ENCODE measurements at places on chromosomes 7 and 10. TPM values are rescaled to one million over a fixed set of nuclear protein-coding genes. Genes with fewer than 3 reads are reported as not detected.
A peak's percentile ranks its signal among the peaks of the same experiment; 100 is the strongest.

The SVOPL gene
- total RNA-seq, result 0.31 TPM

DNA sequence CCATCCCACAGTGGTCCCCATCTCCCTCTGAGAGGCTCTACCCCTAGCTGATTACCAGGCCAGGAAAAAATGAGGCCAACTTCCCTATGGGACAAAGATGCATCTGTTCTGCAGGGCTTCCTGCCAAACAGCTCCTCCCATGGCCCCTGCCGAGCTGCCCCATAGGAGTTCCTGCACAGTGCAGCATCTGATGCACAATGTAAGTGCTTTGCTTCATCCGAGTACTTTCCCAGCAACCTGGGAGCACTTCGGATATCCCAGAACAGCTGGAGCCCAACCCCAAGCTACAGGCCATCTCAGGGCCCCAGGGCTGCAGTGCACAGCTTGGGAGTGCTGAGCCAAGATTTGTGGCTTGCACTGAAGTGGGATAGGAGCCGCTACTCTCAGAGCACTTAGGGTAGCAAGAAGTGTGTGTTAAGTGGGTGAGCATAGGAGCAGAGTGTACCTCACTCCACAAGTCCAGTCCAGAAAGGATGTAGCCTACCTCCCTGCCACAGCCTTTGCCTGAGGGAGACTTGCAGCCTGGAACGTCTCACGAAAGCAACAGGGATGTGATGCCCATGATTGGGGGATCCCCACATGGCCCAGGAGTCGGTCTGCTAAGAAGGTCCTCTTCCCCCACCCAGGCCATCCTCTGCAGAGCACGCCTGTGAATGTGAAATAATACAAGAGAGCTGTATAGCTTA lies 209.6 kb upstream of the VWC2 start:
- no peak for ATAC-seq

The APBB1IP gene
- not detected for total RNA-seq

DNA sequence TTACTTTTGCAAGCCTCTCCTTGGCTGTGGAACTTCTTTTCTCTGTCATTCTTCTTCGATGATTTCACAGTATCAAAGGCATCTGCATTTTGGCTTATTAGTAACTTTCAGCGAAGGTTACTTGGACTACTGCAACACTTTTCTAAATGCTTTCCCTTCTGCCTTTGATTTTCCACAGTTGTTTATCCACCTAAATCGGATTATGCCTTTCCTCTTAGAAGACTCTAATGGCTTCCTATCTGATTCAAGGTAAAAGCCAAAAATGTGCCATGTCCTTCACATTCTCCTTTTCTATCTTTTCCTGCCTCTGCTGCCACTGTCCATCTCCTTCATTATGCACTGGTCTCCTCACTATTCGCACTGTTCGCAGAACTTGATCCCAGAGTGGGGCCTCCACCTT lies 1606.3 kb upstream of the LRRTM3 start:
- ATAC-seq, result no peak

GRCh38 chr10:119555178-119555784 lies 12.8 kb upstream of the RGS10 start:
- no peak for ATAC-seq

DNA sequence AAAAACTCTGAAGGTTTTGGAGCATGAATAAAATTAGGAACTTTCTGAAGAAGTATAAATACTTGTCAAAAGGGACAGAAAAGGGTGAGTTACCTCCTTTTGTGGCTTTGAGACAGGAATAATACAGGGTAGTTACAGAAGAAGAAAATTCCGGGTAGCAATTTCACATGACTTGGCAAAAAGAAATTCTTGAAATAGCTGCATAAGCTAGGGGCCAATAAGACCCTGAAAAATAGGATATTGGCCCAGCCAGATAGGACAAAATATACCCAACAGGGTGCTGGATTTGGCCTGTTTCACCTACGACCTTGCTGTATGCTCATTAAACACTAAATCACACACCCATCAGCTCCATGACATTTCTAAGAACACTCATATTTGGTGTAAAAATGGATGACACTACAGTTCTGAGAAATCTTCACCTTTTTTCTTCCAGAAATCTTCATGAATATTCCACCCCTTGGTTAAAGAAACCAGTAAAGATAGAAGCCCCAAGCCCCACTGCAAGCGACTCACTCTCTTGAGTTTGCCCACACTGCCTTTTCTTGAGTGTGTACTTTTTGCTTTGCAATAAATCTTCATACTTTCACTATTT lies 362.7 kb downstream of the SEMA3D start:
- no peak for ATAC-seq

DNA sequence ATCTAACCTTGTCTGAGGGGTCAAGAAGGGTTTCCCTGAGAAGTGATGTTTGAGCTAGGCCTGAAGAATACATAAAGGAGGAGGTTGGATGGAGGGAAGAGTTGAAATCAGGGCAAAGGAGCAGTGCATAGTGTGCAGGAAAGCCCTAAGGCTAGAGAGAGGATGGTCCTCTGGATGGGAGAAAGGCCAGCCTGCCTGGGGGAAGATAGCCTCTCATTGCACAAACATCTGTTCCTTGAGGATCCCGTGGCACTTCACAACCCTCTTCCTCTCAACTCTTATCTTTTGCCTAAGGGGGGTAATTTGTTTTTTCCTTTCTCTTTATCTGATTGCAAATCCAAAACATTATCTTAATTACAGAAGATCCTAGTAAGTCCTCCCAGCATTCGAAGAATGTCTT lies 35.7 kb downstream of the STAMBPL1 start:
- ATAC-seq, result no peak

The PDZD7 gene
- total RNA-seq, result 6.9 TPM

DNA sequence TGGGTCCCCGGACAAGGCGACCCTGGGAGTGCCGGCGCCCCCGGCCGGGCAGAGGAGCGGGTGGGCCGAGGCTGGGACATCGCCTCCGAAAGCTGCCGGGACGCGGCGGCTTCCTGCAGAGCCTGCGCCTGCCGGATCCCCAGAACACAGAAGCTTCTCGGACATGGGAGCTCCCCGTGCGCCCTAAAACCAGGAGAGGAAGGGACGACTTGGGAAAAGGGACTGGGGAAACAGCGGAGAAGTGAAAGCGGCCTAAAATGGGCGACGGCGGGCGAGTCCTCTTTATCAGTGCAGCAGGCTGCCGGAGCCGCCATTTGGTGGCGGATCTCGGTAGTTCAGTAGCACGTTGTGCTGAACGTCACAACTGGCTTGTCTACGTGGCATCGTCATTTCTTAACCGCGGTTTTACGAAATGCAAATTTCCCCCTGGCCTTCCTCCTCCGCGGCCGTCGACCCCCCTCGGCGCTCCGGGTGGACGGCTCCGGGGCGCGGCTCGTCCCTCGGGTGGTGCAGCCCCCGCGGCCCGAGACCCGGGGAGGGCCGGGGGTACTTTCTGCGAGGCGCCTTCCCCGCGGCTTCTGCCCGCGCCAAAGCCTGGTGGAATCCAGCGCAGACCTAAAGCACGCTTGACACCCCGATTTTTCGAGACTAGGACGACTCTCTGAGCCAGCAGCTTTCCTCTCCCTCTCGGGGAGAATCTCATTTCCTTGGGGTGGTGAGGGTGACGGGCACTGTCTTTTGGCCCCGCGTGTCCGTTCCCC lies 9.9 kb upstream of the SPAG6 start:
- ATAC-seq, result peak; percentile 43

- peak; percentile 36 for ATAC-seq
Measured at GRCh38 chr7:47625861-47626715, 44.2 kb upstream of the TNS3 start.

The CYP26C1 gene
- total RNA-seq, result 0.15 TPM

The HABP2 gene
- total RNA-seq, result 0.25 TPM

DNA sequence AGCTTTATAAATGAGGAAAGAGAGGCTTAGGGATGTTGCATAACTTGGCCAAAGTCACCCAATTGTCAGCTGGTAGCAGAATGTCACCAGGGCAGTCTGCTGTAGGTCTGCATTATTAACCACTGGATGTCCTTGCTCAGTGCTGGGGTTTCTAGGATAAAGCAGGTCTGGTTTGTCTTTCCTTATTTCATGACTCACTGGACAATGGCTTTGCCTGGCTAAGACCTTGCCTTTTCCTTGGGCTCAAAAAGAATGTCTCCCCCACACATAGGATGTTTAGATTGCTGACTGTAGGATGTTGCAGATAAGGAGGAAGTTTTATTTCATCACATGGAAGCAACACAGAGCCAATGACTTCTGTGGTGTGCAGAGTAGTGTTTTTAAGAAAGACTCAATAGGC lies 29.4 kb downstream of the WDFY4 start:
- no peak for ATAC-seq

The CAMK1D gene
- total RNA-seq, result 5.6 TPM

- ATAC-seq, result no peak
Measured at GRCh38 chr10:62233356-62234076, 35.1 kb downstream of the RTKN2 start.

- no peak for ATAC-seq
Measured at GRCh38 chr10:33257439-33258080, 76.9 kb downstream of the NRP1 start.

DNA sequence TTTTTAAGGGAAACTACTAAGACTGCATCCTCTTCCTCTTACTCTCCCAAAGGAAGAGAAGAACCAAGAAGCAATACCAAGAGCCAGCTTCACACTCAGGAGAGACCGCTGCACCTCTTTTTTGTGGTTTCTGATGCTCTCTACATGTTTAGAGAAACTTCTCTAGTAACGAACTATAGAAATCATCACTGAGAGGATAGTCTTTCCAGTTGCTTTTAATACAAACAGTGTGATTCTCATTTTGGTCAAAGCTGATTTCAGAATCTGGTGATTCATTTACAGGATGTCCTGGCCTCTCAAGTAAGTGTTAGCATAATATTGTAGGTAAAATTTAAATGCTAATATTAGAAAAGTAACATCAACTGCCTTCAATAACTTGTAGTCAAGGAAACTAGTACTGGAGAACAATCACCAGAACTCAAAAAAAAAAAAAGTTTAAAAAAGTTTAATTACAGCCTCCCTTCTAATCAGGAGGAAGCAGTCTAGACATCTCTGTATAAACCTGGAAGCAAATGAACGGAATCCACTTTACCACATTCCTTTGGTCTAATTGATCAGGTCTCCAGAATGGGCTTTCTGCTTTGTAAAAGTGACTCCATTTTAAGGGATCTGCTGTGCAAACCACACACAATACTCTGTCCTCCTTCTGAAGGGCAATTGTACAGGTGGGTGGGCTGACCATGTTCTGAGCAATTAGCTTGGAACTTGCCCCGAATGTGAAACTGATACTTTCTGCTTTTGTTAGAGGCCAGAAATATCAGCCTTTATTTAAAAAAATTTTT lies 3.0 kb downstream of the LAMB1 start:
- no peak for ATAC-seq

DNA sequence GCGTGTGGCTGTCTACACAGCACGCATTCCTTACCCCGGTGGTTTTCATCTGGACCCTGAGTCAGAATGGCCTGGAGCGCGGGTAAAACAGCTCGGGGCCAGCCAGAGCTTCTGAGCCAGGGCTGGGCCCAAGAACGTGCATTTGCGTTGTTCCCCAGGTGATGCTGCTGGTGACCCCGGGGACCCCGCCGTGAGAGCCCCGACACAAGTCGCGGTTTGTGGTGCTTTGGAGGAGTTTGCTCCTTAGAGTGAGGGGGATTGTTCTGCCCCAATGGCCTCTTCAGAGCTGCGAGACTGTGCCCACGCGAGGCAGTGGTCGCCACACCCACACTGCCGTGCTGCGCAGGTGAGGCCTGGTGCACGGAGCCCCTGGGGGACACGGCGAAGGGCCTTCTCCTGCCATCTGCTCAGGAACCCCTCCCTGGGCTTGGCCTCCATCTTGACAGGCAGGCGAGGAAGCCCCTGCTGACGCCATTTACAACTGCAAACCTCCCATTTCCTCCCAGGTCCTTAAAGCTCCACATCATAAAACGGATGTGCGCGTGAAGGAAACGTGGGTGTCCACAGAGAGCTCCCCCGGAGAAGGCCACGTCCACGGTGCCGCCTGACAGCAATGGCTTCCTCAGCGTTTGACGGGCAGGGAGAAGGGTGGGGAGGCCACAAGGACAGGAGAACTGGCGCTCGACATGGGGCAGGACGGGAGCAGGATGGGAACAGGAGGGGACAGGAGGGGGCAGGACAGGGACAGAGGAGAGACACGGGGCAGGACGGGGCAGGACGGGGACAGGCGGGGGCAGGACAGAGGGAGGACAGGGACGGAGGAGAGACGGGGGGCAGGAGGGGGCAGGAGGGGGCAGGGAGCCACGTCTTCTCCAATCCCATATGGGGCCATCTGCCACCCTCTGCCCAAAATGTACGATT lies 477.2 kb downstream of the DNAJB6 start:
- no peak for ATAC-seq

GRCh38 chr7:100358857-100359212 lies 918 bp downstream of the PILRB start:
- no peak for ATAC-seq

- no peak for ATAC-seq
Measured at GRCh38 chr10:80465839-80466590, 11.9 kb downstream of the TSPAN14 start.
